Endodermal cell (in vitro differentiated cells): ENCODE measurements at places on chromosomes 4 and X. TPM values are rescaled to one million over a fixed set of nuclear protein-coding genes. Genes with fewer than 3 reads are reported as not detected.

DNA sequence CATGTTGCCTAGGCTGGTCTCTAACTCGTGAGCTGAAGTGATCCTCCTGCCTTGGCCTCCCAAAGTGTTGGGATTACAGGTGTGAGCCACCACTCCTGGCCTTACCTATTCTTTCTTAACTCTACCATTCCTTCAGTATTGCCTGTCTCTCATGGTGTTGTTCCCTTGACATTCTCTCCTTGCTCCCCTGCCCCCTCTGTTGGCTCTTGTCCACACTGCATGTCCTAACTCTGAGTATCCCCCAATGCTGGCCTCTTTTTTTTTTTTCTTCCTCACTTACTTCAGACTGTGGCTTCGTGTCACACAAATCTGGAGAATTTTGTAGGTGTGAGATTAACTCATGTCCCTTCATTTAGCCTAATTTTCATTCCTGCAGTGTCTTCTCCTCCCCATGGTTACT, 22.9 kb upstream of the FRMPD4 start:
- peak; percentile 84 for DNase-seq

DNA sequence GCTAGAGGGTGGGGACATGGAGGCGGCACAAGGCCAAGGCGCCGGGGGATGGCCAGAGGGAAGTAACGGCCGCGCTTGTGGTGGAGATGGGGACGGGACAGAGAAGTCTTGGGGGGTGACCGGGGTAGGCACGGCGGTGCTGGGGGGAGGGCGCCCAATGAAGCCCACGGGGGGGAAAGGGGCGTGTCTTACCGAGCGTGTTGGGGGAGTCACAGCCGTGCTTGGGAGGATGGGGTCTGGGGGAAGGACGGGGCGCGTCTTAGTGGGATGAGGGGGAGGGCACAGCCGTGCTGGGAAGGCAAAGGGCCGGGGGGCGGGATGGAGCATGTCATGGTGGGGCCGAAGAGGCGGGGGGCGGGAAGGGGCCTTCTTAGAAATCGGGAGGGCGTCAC, 952 bp downstream of the ARSD start:
- no peak for DNase-seq

GRCh38 chrX:31981546-31982062, 909.8 kb upstream of the FTHL17 start:
- no peak for DNase-seq

DNA sequence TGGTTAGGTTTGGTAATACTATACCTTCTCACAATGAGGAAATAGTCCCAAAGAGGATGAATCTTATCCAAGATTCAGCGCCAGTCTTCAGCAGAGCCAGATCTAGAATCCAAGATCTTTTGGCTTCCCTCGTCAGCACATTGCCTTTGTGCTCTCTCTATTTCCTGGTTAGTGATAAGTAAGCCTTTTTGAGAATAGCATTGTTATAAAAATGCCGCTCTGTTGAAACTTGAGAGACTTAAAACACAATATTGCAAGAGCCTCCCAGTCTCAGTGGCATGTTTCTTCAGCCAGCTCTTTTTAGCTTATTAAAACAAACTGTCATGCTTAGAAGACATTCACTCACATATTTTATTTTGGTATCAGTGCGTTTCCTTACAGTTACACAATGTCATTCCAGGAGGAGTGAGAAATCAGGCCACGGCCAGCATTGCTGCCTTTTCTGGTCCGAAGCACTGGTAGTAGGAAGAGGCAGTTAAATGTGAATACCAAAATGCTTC, 141.4 kb downstream of the KLHL8 start:
- DNase-seq, result no peak

DNA sequence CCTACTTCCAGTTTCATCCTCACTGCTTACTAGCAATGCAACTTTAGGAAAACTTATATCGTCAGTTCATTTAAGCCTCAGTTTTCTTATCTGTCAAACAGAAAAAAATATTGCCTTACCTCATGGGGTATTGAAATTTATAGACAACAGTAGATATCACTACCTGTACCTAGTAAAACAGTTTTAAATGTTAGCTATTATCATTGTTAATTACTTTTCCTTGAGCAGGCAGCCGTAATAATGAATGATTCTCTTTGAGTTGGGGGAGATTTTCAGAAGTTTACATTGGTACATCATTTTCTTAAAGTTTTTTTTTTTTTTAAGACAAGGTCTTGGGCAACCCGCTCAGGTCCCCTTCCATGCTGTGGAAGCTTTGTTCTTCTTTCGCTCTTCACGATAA, 71.7 kb upstream of the BMPR1B start:
- DNase-seq, result no peak

GRCh38 chrX:123504630-123505270, 228.1 kb downstream of the THOC2 start:
- peak; percentile 60 for DNase-seq

- DNase-seq, result no peak
Measured at GRCh38 chr4:102815981-102816380, 11.4 kb downstream of the UBE2D3 start.

- DNase-seq, result no peak
Measured at GRCh38 chr4:78543424-78544125, 8.0 kb upstream of the ANXA3 start.

DNA sequence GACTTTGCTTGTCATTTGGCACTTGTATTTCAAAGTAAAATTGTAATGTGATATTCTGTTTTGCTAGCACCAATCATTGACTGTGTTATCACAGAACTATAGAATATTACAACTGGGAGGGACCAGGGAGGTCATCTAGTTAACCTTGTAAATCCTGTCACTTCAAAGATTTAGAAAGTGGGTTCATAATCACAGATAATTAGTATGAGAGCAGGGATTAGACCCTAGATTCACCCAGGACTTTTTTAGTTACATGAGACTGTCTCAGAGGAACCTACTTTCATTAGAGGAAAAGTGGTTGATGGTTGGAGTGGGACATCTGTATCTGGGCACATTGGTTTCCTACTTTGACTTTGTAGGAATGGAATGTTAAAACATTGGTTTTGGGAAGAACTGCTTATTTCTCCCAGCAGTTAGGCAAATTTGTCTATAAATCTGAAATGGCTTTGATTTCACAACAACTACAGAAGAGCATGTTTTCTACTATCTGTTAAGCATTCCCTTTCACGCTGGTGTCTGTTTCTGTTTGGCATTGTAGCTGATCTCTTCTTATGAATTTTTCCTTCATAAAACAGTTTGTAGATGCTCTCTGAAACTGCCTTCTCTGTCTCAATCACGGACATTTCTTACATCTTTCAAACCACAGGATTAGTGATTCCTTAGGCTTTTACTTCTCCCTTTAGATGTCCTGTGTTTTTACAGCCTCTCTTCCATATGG, 144.1 kb downstream of the DIPK2B start:
- no peak for DNase-seq

GRCh38 chr4:101439926-101440325, 92.6 kb upstream of the PPP3CA start:
- no peak for DNase-seq

GRCh38 chr4:25993395-25994185, 79.6 kb downstream of the SMIM20 start:
- DNase-seq, result peak; percentile 99

DNA sequence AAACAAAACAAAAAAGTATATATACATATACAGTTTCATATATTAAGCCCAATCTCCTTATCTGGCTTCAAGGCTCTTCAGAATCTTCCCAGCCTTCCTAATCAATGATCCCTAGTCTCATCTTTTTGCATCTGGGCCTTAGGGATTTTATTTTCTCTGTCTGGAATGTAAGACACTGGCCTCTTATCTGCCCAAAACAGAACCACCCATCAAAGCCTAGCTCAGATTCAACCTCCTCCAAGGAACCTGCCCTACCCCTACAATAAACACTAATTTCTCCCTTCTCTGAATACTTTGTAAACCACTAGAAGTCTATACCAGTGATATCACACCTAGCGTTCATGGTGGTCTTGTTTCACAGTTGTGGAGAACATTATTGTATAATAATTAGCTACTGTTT, 23.2 kb upstream of the GAB1 start:
- no peak for DNase-seq

- DNase-seq, result no peak
Measured at GRCh38 chrX:24025741-24026403, 1.1 kb downstream of the KLHL15 start.

GRCh38 chr4:99886146-99886545, 8.1 kb downstream of the LAMTOR3 start:
- DNase-seq, result no peak

DNA sequence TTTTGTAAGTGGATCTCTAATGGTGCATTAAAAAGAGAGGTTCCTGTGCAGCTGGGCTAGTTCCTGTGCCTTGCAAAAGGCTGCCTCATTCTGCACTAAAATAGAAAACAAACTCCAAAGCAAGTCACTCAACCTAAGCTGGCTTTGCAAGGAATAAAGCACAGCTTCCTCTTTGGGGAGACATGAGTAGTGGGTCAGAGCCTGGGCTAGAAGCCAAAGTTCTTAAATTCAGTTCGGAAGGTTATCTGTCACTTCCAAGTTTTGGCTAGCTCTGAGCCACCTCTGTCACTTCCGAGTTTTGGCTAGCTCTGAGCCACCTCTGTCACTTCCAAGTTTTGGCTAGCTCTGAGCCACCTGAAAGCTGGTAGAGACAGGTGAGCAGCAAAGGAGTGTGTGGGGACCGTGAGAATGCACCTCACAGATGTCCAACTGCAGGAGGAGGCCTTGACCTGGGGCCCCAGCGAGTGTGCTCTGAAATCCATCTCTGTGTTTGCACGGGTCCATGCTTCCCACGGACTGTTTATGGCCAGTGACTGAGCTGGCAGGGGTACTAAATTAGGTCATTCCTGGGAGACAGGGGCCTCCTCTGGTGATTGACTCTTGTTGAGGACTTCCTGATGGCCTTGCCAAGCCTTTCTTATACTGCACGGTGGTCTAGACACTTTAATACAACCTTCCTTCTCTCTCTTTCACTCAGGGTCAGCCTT, 36.4 kb upstream of the MAMLD1 start:
- no peak for DNase-seq

GRCh38 chr4:44150091-44150576, 298.5 kb downstream of the KCTD8 start:
- DNase-seq, result no peak

DNA sequence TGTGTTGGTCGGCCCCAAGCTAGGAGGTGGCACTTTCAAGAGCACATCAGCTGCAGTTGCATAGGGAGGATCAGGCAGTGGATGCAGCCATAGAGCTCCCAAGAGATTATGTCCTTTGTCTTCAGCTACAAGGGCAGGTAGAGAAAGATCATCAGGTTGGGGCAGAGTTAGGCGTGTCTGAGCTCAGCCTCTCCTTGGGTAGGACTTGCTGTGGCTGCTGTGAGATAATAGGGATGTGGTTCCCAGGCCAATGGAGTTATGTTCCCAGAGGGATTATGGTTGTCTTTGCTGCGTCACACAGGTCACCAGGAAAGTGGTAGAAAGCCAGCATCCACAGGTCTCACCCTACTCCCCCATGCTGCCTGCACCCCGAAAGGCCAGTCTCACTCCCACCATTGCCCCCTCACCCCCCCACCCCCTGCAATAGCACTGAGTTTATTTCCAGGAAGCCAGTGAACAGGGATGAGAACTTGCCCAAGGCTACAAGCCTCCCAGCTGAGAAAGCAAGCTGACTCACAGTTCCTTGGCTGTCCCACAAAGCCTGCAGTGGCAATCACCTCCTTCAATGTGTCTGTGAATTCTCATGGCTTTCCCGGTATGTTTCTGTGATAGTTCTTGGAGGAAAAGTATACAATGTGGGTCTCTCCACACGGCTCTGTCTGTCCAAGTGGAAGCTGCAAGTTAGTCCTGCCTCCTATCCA, 148.4 kb downstream of the STPG2 start:
- no peak for DNase-seq

DNA sequence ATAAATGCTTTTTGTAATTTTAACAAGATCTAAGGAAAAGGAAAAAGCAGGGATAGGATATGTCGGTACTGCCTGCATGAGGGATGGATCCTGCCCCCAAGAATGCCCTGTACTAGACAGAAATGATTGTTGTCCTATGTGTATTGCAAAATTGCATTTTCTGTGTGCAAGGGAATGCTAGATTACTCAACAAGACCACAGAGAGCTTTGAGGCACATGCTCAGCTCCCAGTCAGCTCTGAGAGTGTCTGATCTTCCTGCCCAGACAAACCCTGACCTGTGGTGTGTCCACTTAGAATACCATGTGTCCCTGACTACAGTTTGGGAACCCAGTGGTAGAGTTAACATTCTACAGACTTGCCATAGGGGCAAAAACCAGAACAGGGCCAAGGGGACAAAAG, 129.2 kb upstream of the PAK3 start:
- DNase-seq, result no peak

DNA sequence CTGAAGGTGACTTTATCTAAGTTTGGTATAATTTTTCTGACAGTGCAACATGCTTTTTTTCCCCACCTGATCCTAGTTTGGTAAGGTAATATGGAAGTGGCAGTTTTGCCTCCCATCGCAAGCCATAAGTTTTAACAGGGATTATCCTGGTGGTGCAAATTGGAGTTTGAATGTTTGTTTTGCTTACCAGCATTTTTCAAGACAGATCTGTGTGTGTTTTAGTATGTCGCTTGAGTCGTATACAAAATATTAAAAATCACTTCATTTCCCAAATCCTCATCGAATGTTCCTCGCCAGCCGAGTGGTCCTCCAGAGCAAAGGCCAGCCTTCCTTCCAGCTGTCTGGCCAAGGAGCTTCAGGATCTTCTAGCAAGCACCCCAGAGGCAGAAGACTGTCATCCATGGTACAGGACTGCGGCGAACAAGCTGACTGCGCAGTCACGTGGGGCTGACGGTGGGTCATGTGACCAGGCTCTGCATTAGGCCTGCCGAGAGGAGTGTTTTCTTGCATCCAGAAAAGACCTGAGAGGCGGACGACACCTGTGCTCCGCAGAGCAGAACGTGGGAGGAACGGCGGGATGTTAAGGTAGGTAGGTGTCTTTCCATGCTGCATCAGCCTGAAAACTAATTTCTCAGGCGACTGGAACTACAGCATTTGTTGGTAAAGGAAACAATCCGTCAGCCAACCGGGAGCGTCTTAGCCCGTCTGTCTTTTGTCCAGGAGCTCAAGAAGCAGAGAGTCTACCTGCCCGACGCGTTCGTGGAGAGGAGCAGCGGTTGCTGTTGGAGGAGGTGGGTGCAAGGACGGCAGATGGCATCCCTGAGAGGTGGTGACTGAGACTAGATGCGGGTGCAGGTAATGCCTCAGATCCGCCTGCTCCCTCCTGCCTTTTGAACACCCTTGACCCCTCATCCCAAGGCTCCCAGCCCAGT, at the start of gene GPRASP3:
Gene GPRASP3, plus strand, starts transcription at position 507 of the 932 bp plus-strand sequence. CDS start 28,253 bp downstream, outside the sequence.
- DNase-seq, result peak; percentile 50

DNA sequence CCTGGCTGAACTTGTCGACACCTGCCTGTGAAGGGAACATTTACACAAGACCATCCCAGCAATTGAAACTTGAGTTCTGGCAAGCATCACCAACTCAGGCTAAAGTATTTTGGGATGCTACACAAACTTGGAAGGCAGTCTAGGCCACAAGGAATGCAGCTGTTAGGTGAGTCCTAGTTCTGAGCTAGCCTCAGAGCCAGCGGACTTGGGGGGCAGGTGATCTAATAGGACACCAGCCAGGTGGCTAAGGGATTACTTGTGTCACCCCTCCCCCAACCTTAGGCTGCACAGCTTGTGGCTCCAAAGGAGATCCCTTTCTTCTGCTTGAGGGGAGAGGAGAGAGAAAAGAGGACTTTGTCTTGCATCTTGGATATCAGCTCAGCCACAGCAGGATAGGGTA, 62.3 kb upstream of the DKK2 start:
- DNase-seq, result peak; percentile 57

Gene POLR2B
- 102 and 106 TPM in 2 replicates for total RNA-seq

Gene PAGE5
- total RNA-seq, result not detected in 2 replicates

Gene RASL11B
- 6.4 to 7.6 TPM (median 7.0 TPM) in 3 replicates for total RNA-seq

Gene PKD2
- total RNA-seq, result 27.9 and 34.2 TPM in 2 replicates

Gene ADH1C
- total RNA-seq, result not detected in 3 replicates

Gene DNAAF6
- not detected in 3 replicates for total RNA-seq

Gene TNMD
- 5.0 and 7.0 TPM in 2 replicates for total RNA-seq

Gene OPRPN
- not detected in 3 replicates for total RNA-seq

Gene GPAT3
- 0.33 to 1.1 TPM (median 0.82 TPM) in 3 replicates for total RNA-seq
